ENCODE measurements at places on chromosomes 6 and 20.

DNA sequence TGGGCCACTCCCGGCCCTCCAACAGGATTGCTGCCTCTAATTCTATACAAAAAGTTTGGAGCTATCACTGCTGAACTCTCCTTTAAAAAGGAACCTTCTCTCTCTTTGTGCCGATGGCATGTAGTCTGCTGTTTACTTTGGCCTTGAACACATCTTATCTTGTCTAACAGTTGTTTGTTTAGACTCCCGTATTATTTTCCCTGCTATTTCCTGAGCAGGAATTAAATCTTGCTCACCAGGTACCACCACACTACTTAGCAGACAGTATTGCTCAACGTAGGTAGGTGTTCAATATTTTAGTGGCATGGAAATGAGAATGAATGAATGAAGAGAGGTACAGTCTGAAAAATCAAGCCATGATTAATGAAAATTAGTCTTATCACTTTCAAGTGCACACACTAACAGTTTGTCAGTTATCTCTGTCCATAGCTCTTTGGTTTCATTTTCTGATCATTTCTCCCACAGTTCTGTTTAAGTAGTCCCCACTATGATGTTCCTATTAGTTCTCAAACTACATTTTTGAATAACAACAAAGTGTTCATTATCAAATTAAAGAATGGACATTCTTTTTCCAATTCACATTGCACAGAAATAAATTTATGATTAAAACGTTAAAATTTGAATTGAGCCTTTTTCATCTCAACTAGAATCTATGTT is 6.8 kb upstream of the HEY2 start:
- no peak for DNase-seq

DNA sequence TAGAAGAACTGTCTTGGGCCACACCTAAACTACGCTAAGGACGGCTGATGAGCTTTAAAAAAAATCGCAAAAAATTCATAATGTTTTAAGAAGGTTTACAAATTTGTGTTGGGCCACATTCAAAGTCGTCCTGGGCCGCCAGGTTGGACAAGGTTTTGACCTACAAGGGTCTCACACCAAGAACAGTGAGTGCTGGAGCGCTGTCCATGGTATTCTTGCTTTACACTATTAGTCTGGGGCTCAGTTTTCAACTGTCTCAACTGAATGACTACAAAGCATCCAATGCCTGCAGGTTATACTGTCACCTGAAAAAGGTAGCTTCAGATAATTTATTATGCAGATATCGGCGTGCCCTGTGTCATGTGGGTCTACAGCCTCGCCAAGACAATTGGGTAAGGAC is 3.7 kb upstream of the FAXC start:
- no peak for DNase-seq

GRCh38 chr6:14135893-14136539 is 18.4 kb downstream of the CD83 start:
- DNase-seq = no peak

- DNase-seq = no peak
Observed at GRCh38 chr20:44633872-44634600, 17.5 kb downstream of the ADA start.

DNA sequence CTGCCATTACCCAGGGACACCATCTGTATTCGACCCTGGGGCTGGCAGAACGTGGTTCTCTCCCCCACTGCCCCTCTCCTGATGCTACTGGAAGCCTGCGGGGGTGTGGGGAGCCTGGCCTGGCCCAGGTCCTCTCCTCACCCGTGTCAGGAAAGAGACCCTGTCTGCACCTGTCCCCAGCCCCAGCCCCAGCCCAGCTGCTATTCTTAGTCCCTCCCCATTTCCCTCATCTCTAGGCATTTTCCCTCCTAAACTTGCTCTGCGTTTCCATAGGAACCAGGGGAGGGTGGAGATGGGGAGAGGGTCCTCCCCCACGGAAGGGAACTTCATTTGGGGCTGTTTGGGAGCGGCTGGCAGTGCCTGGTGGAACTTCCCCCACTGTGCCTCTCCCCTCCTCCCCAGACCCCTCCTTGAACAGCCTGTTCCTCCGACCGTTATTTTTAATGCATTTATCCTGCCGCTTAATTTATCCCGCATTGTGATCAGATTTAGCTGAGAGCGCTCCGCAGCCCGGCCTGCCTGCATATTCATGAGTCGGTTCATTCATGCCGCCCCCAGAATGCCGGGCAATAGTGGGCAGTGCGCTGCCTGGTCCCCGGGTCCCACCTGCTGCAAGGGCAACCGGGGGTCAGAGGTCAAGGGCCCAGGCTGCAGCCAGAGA is 31.8 kb upstream of the DLGAP4 start:
- DNase-seq = no peak

GRCh38 chr20:34242879-34243278 is 1.7 kb downstream of the ASIP start:
- no peak for DNase-seq

DNA sequence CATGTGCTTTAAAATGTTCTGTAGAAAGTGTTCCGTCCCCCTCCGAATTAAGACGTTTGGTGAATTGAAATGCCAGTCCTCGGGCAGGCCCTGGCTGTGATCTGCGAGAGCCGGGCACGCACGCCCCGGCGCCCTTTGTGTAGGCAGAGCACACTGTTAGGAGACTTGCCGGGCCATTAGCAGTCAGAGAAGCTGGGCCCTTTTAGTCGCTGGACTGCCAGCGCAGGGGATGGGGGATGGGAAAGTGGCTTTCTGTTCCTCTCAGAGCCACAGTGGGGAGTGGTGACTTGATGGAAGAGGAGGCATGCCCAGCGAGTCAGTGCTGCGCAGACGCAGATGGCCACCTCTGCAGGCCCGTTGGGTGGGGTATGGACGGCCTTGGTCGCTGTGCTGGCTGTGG is 2.2 kb downstream of the PPP1R3G start:
- DNase-seq = peak; percentile 19

DNA sequence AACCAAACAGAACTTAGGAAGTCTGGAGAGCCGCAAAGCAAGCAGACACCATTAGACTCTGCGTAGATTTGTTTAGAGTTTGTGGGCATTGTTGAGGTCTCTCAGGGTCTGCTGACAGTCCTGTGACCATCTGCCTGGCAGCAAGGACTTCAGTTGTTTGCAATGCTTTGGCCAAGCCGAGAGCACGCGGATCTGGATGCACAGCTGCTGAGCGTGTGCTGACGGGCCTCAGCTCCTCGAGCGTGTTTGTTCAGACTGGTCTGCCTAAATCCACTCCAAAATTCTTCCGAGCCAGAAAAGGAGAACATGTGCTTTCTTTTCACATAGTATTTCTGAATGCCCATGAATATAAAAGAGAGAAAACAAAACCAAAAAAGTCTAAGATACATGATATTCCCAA is 159.0 kb downstream of the ZNF217 start:
- DNase-seq = no peak

DNA sequence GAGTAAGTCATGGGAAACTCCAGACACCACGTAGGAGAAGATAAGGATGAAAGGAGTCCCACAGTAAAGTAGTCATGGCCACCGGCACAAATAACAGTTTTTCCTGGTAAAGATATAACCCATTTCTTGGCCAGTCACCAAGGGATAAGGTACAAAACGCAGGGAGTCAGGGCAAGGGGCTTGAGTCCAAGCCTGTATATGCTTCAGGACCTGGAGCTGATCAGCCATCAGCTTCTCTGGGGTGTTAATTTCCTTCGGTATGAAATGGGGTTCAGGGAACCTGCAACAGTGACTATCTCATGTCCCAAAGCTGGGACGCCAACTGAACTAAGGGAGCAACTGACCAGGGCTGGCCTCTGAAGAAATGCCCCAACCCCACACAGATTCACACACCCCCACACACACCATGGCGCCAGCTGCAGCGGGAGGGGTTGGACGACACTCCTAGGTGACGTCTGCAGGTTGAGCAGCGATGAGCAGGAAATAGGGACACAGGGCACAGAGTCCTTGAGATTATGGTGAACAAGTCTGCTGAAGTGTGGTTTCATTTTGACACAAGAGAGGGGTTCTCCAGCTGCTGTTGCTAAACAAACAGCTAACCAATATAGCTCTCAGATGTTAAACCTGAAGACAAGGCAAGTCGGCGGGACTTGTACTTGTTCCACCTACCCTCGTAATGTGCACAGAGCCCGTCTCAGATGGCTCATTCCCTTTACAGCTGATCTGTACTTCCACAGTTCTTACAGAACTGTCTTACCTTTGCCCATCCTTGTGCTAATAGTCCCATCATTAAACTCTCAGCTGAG is 7.4 kb upstream of the ADTRP start:
- peak; percentile 37 for DNase-seq

GRCh38 chr6:113875470-113875869 is 18.3 kb downstream of the MARCKS start:
- no peak for DNase-seq

- DNase-seq = no peak
Observed at GRCh38 chr6:41050536-41050935, 2.5 kb upstream of the APOBEC2 start.

DNA sequence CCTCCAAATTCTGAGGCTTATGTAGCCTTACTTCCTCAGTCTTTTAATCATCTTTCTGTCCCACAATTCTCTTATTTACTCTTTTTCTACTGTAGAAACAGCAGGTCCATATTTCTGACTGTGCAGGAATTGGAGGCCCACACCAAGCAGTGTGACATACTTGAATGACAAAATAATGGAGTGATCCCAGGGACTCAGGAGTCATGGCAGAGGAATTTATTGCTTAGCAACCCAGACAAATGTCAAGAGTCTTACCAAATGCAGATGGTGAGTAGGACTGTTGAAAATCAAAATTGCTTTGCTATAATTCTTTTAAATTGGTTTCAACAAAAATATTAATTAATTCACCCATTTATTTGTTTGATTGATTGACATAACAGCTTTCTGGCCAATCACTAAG is 59.9 kb downstream of the HTR1B start:
- no peak for DNase-seq

- DNase-seq = no peak
Observed at GRCh38 chr6:21747441-21747840, 153.9 kb downstream of the SOX4 start.

DNA sequence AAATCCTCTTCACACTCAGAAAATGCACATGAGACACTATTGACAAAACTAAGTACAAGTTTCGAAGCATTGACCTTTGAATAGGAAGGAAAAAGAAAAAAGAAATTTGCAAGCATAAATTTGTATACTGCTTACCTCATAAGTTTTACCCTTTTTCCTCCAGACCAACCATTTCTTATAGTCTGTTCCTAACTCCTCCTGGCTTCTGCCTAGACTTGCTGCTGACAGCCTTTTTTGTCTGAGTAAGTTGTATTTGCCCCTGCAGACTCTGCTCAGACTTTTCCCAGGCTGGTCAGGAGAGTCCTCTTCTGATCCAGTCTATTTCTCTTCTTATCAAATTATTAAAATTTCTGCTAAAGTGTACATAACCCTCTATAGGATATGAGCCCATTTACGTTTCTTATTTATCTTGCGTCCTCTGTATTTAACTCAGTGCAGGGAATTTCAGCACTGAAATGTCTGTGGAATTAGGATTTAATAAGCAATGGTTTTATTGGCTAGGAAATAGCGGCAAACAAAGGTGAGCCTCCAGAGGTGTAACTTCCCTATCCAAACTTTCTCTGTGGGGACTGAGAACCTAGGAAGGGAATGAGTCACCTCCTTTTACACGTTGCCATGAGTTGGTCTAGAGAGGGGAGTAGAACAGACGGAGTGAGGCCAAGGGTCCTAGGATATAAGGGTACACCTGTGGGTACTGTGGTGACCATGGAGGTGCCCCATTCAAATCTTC is 207.1 kb upstream of the MARCKS start:
- DNase-seq = no peak

DNA sequence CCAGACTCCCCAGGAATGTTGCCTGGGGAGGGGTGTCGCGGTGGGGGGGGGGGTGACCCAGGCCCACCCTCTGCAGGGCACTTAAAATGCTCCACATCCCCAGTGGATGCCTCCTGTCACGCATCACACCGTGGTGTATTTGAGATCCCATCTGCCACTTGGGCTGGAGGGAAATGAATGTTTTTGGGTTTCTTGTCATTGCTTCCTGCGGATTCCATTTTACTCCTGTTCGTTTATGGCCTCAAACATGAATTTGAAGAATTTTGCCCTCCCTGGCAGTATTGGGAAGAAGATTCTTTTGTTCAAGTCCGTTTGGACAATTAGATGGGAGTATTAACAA is 544 bp upstream of the KHDC1 start:
- no peak for DNase-seq

DNA sequence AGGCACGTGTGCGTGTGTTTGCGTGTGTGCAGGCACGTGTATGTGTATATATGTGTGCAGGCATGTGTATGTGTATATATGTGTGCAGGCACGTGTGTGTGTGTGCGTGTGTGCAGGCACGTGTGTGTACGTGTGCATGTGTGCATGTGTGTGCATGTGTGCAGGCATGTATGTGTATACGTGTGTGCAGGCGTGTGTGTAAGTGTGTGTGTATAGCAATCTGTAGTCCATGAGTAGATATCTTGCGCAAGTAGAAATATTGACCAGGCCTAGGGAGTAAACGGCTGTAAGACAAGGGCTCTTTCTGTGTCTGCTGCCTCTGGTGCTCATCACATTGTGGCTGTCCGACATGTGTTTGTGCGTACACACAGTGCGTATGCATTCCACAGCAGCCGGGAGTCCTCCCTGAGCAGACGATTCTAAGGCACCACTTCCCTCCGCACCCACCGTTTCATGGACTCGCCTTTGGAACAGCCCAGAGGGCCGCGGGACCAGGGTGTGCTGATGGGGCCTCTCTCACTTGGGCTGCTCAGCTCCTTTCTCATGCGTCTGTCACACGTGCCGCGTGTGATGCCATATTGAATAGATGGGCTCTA is 167.6 kb downstream of the ERMARD start:
- no peak for DNase-seq

DNA sequence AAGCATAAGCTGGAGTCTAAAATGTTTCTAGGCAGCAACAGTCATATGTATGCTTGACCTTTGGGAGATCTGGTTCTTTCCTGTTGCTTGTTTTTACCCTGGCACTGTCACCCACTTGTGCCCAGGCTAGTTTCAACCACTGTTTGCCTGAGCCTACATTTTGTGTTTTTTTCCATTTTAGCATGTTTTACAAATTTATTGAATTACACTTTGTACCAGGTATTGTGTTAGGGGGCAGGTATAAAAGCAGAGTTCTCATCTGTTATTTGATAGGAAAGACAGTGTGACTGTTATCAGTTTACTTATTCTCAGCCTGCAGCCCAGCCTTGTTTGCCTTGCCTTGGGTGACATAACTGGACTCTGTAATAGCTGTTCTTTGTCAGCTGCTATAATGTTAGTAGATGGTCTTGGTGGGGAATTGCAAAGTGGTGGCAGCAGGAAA is 147.0 kb downstream of the CDKAL1 start:
- no peak for DNase-seq

DNA sequence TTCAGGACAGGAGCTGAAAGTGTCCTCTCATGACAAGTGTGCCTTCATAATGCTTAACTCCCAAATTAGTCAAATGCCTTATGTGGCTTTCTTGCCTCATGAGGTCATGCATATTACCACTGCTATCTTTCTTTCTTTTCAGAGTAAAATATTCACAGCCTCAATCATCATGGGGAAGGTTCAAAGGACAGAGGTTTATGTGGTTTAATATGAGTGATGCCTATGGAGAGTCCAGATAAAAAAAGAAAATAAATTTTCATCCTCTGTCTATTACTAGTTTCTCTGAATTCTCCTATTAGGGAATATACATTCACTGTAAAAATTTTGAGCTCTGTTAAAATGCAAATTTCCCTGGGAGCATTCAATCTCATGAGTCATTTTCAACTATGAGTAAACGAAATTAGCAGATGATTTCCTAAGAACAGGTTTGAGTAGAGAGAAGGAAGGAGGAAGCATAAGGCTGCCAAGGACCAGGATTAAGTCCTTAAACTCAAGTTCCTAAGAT is 396.9 kb upstream of the ADGRB3 start:
- DNase-seq = no peak
